ENCODE measurements at places on chromosomes 3 and 15.

DNA sequence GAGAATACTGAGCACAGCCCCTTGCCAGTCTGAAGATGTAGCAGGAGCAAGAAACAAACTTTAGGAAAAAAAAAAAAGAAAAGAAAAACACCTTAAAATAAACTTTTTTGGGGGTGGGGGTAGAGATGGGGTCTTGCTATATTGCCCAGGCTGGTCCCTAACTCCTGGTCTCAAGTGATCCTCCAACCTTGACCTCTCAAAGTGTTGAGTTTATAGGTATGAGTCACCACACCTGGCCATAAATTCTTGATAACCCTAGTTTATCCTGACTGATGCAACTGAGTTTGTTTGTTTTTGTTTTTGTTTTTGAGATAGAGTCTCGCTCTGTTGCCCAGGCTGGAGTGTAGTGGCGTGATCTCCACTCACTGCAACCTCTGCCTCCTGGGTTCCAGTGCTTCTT, 28.4 kb downstream of the GXYLT2 start:
- DNase-seq = no peak

GRCh38 chr15:62440362-62441105, 275.4 kb upstream of the C2CD4B start:
- no peak for DNase-seq

GRCh38 chr3:61139686-61140085, 111.6 kb downstream of the FHIT start:
- no peak for DNase-seq

- DNase-seq = no peak
Measured at GRCh38 chr3:43239755-43240154, 46.6 kb upstream of the SNRK start.

- DNase-seq = no peak
Measured at GRCh38 chr3:107894998-107895397, 195.8 kb downstream of the CD47 start.

GRCh38 chr3:25151281-25151902, 276.7 kb upstream of the RARB start:
- DNase-seq = no peak

- no peak for DNase-seq
Measured at GRCh38 chr3:18264361-18264760, 160.8 kb downstream of the SATB1 start.

GRCh38 chr3:12922306-12922705, 80.9 kb upstream of the RPL32 start:
- no peak for DNase-seq

- DNase-seq = no peak
Measured at GRCh38 chr3:196872316-196872715, 4.6 kb downstream of the SENP5 start.

DNA sequence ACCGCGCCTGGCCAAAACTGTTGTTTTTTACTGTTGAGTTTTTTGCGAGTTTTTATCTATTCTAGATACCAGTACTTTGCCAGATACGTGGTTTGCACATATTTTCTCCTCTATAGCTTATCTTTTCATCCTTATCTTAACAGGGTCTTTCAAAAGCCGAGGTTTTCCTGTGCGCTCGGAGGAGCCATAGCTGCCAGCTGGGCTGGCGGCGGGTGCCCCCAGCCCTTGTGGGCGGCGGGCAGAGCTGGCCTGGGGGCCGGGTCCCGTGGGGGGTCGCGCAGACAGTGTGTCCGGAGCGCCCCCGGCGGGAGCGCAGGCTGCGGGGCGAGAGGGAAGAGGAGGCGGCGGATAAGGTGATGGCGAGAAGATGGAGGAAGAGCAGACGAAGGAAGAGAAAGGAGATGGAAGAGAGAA, 11.1 kb upstream of the EIF4A2 start:
- no peak for DNase-seq

DNA sequence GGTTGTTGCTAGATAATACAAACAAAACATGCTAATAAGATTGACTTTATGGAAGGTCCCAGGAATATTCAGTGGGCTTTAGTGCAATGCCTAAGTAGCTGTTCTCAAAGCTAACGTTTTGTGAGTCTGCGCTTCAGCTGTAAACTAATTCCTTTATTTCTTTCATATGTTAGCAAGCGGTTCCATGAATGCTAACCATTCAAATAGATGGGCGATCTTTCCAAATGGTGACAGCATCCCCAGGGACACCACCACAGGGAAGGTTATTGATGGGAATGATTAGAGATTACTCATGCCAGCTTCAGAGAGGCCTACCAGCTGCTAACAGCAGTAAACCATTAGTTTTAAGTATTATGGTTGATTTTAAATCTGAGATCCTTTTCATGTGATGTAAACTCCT, 405.7 kb upstream of the MCTP2 start:
- no peak for DNase-seq

- DNase-seq = no peak
Measured at GRCh38 chr3:160544844-160545503, 20.4 kb downstream of the KPNA4 start.

DNA sequence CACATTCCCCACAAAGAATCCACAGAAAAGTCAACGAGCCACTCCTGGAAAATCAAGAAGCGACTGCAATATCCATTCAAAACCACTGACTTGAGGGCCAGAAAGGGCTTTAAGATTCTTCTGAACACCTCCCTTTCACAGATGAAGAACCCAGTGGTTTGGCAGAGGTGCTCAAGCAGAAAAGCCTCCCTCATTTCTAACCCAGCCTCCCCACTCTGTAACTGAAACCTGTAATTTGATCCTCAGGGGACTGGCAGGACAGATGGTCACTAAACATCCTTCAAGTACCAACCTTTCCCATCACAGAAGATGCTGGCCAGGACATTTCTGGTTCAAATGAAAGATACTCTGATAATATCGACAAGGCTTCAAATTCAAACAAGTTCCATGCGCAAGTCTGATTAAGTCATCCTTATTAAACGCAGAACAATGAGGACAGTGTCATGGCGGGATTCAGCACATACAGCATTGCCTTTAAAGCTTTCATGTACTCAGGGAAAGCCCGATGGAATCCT, 5.5 kb downstream of the SEMA5B start:
- peak; percentile 78 for DNase-seq

GRCh38 chr3:15882577-15882976, 84.8 kb upstream of the ANKRD28 start:
- DNase-seq = no peak

DNA sequence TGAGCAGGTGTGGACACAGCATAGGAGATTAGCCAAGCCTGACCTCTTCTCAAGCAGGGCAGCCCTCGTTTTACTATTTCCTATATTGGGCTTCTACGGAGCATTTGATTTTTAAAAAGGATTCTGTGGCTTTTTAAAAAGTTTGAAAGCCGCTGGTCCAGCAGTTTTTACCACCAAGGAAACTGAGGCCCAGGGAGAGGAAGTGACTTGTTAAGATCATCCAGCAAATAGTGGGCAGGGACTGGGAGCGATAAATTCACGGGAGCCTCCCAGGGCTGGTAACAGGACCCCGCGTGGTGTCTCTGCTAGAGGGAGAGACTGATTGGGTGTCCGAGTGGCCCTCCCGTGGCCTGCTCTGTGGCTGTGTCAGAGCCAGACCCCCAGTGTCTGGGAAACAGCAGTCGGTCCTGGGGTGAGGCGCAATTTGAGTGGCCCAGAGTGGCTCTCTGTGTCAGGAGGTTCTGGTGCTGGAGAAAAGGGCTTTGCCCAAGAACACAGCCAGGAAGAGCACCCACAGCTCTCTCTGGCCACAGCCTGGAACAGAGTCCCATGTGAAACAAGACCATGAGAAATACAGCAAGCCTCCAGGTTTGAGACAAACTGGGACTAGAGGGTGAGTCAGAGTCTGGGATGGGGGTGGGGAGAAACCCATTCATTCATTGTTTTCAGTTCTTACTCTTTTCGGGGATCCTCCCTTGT, 4.2 kb downstream of the FURIN start:
- no peak for DNase-seq

DNA sequence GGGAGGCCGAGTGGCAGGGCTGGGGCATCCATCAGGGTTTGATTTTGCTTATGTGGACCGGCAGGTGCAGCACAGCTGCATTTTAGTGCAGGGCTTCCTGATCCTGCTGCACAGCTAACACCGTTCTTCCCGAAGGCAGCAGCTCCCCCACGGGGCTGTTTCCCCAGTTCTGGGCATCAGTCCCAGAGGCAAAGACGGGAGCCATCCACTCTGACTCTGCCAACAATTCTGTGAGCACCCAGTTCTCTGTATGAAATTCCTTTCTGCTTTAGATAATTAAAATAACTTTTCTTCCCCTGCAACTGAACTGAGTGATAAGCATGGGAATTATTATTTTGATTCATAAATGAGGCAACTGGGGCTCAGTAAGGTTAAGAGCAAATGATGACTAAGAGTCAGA, 262.9 kb upstream of the ATP10A start:
- no peak for DNase-seq

DNA sequence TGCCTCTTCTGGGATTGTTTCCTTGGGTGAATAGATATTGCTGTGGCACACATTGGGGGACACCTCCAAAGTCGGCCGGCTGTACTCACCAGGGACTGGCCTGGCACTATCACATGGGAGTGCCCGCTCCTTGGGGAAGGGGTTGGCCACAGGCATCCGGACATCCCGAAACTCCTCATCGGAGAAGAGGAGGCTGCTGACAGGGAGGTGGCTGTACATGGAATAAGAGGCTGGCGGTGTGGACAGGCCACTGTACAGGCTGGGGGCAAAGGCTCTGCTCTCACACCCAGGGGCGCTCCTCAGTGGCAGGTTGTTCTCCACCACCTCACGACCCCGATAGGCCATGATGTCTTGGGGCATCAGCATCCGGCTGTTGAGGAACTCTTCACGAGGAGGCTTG, 15.7 kb downstream of the BCL6 start:
- no peak for DNase-seq

DNA sequence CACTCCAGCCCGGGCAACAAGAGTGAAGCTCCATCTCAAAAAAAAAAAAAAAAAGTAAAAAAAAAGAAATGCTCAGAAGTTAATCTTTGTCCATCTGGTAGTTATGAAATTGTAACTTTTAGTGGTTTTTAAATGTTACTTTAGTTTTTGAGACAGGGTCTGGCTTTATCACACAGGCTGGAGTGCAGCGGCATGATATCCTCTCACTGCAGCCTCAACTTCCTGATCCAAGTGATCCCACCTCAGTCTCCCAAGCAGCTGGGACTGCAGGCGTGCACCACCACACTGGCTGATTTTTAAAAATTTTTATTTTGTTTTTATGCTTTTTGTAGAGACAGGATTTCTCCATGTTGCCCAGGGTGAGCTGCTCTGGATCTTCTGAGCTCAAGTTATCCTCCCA, 1.3 kb downstream of the RNU5B-1 start:
- no peak for DNase-seq

- peak; percentile 59 for DNase-seq
Measured at GRCh38 chr3:32224016-32224516, 14.4 kb upstream of the CMTM8 start.

DNA sequence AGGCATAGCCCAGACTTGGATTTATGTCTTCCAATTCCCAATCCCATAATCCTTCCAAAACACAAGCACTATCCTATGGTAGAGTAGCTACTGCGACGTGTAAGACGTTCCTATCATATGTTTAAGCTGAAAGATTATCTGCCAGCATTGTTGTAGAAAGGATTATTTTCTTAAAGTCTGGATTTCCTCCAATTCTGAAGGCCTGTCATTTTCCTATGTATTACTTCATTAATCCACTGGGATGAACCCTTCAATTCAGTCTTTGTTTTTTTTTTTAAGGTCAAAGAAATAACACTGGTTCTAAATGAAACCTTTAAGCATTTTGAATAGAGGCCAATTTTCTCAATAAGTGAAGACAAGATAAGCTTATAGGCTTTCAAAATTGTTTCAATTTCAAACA, 289.0 kb downstream of the SLC9A9 start:
- DNase-seq = no peak

GRCh38 chr15:85583442-85583841, 203.0 kb downstream of the AKAP13 start:
- no peak for DNase-seq

GRCh38 chr15:31352911-31353811, 26.5 kb downstream of the KLF13 start:
- peak; percentile 90 for DNase-seq

GRCh38 chr3:172577987-172578570, 54.8 kb upstream of the TNFSF10 start:
- DNase-seq = no peak

GRCh38 chr15:92074646-92075045, 221.1 kb downstream of the SLCO3A1 start:
- no peak for DNase-seq

- no peak for DNase-seq
Measured at GRCh38 chr3:17605032-17605431, 137.4 kb downstream of the TBC1D5 start.

GRCh38 chr3:60308808-60309207, 942.4 kb downstream of the FHIT start:
- DNase-seq = peak; percentile 86

DNA sequence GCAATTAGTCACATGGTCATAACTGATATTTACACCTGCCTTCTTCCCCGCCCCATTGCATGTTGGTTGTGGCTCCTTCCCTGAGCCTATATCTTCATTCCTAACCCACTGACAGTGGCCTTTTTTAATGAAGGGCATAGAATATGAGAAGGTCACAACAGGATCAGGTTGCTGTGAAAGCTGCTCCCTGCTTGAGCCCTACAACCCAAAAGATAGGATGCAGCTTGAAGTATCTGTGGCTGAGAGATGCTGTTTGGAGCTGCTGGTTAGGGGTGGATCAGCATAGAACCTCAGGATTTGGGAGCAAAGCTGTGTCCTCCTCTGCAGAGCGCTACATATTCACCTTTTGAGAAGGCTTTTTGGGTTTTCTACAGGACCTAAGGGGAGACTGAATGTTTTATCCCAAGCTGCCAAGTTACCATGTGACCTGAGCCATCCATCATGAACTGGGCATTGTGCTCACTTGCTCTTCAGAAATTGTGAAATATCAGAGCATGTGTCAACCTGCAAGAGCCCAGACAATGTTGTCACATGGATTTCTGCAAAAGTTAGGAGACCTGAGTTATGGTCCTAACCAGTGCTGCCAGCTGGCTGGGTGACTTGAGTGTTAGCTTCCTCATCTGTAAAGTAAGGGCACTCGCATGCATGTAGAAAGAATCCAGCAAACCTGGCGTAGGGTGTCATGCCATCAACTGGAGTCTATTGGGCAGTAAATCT, 49.8 kb upstream of the ARL8B start:
- no peak for DNase-seq

DNA sequence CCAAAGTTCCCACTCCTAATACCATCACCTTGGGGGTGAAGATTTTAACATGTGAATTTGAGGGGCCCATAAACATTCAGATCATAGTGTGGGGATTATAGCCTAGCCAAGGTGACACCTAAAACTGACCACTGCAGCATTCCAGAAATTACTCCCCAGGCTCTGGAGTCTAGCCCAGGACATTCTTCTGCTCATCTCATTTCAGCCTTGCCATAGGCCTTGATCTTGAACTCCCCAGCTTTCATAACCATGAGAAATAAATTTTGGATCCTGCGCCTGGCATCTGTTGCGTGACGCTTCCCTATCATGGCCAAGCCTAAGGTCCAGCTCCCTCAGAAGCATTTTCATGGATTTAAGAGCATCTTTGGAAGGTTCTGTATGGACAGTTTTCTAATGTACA, 502.9 kb upstream of the THBS1 start:
- no peak for DNase-seq

- no peak for DNase-seq
Measured at GRCh38 chr15:62834686-62835329, 207.7 kb upstream of the TPM1 start.
